Inflammatory macrophage (primary cell): ENCODE measurements at places on chromosomes 2 and 18.

GRCh38 chr2:114068438-114068837 is 178.5 kb downstream of the ACTR3 start:
- DNase-seq, result no peak

DNA sequence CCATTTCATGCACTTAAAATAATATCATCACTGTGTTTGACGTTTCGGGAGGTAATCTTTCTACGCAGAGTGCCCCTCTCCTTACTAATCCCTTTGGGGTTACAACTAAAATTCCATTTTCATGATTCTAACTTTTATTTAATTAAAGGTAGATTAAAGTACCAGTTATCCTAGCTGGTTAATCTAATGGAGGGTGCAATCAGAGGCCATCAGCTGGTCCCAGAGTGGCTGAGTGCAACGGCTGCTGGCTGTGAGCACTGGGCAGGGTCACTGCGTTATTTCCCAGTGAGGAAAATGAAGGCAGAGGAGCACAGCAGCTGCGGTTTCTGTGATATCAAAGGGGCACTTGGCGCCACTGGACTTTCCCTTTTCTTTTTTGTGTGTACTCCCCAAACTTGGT is 12.1 kb downstream of the SCYGR4 start:
- DNase-seq, result no peak

DNA sequence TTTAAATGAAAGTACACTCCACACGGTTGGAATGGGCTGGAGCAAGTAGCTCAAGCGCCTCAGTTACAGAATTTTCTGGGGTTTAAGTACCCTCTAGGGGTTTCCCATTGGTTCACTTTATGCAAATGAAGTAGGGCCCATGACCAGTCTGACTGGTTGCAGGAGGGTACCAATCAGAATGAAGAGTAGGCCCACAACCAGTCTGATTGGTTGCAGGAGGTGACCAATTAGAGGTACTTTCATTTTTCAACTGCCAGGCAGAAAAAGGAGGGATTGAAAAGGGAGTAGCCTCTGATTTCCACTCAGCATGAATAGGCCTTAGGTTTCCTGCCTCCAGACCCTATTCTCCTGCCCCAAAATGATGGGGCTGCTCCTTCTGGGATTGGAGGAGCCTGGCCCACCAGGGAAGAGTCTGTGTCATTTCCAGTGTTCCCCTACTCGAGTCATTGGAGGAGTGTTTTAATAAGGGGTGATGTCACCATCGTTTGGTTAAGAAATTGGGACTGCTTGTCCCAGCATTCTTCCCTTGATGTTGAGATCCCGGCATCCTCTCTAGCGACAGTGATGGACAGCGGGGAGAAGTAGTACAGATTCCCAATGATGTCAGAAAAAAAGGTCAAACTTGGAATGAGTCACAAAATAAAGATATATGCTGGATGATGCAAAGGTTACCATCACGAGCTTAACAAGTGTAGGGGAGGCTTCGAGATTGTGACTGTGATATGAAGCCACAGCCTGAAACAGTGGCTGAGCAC is 210.4 kb downstream of the SH3BP4 start:
- DNase-seq, result no peak

DNA sequence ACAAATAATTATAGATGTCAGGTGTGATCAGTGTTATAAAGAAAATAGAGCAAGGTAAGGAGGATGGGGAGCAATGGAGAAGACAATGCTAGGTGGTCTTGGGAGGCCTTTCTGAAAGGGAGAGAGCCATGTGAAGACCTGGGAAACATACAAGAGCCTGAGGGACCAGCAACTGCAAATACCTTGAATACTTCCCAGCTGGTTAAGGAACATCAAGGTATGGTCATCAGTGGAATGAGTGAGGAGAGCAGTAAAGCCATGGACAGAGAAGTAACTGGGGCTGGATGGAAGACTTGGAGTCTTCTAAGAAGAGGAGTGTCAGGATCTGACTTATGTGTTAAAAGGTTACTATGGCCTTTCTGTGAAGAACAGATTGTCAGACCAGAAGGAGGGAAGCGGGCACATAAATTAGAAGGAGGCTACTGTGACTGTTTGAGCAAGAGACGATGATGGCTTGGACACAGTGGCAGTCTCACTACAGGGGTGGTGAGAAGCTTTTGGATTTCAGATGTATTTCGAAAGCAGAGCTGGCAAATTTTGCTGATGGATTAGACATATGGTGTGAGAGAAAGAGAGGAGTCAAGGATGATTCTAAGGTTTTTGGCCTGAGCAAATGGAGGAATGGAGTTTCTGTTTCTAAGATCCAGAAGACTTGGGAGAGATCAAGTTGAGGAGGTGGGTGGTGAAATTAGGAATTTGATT is 22.8 kb upstream of the EXOC6B start:
- DNase-seq, result no peak

DNA sequence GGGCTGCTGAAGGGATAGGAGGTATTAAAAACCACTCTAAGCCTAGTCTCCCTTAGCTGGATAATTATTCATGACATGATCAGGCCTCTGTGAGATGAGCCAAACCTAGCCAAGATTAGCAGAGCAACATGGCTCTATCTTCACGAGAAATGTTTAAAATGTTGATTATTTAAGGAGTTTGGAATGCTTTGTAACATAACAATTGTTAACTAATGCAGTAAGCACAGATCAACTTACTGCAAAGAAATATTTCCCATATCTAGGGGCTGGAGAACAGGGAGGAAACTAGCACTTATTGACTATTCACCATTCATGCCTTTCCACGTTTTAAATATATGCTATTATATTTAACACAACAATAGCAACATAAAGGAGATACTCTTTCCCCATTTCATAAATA is 833.7 kb upstream of the CHAC2 start:
- DNase-seq, result no peak

GRCh38 chr2:45014016-45014702 is 4.9 kb upstream of the SIX2 start:
- DNase-seq, result peak; percentile 33

DNA sequence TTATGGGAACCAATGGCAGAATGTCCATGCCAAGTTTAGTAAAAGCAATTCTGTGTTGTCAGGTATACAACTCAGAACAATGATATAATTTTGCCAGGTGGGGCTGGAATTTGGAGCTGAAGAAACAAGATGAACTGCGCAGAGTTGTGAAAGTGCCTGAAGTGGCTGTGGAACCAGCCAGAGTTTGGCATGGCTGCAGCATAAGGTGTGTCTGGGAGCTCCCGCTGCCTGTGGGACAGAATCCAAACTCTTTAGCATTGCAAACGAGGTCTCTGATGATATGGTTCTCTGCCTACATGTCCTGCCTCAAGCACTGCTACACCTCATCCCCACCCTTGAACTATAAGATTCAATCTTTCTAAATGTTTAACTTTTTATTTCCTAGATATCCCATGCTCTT is 909.7 kb downstream of the EPHA4 start:
- no peak for DNase-seq

DNA sequence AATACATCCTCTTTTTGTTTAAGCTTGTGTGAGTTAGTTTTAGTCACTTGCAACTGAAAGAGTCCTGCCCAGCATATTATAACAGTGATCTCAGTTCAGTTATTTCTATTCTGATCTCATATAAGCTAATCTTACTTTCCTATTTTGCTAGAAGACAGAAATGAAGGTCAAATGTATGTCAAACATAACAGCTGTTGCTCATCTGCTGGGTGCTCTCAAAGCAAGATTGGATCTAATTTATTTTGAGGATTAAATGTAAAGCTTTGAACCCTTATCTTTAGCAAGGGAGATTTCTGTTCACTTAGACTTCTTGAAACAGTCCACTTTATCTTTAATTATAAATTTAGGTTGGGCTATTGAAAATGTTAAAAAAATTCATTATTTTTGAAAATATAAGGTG is 31.2 kb downstream of the CRYGD start:
- DNase-seq, result no peak

DNA sequence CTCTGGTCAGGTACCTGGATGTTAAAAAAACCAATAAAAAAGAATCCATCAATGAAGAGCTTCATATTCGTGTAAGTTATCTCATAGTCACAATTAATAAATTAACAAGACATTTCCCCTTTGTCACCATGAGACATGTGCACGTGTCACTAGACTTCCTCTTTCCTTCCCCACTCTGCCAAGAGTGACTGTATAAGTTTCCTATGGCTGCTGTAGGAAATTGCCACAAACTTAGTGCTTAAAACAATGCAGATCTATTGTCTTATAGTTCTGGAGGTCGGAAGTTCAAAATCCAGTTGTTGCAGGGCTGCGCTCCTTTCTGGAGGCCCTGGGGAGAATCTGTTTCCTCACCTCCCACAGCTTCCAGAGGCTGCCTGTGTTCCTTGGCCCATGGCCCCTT is 35.8 kb downstream of the SLC9A4 start:
- peak; percentile 58 for DNase-seq

DNA sequence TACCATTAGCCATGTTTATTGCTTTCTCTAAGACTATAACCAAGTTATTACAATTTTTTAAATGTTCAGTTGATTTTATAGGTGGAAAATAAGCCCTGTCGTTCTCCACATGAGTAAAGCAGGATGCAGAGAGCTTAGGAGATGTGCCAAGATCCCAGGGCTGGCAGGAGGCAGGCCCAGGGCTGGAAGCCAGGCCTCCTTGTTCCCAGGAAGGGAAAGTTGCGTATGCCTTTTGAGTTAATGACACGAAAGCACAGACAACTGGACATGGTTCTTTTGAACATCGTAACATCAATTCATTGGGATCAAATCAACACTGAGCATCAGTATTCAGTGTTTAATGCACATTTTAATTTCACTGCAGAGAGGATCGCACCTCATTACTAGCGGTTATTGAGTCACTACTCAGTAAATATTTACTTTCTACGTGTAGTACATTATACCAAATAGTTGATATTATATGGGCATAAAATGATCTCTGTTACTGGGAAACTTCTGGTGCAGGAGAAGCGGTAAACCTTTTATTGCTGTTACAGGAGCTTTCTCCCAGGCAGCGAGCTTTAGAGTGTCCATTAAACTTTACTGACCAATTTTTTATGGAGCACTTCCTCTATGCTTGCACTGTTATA is 60.0 kb downstream of the RNF144A start:
- no peak for DNase-seq

DNA sequence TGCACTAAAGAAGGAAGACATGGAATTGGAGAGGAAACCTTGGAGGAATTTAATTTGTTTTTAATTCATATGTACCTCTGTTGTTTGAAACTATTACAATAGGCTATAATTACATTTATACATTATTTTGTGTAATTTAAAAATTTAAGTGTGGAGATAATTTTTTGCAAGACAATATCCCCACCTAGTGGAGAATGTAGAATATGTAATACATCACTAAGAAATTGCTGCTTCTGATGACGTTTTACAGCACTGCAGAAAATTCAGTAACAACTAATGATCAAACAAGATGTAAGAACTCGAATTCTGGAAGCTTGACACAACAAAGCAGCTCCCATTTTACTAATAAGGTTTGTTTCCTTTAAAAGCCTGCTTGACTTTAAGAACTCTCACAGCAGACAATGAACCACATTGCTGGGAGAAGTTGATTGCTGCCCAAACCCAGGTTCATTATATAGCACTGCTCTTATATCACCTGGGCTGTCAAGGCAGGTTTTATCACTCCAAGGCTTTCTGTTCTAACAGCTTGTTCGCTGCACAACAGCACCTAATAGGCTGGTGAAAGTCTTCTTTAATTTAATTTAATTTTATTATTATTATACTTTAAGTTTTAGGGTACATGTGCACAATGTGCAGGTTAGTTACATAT is 53.4 kb downstream of the THADA start:
- DNase-seq, result no peak

DNA sequence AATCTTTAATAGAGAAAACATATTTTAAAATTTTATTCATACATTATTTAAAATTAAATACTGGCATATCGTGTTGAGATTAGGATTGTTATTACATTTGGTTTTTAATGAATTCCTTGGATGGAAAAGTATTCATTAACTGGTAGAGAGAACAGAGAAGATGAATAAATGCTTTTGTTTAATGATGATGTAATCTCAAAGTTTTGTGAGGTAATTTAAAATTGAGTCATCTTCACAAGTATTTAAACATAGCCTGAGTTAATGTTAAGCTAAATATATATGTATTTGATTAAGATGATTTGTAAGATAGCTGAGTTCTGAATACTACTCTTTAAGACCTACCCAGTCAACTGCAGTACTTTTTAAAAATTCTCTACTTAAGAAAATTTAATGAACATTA is 713.4 kb upstream of the VRK2 start:
- no peak for DNase-seq

GRCh38 chr2:20094142-20094755 is 42.8 kb upstream of the LAPTM4A start:
- peak; percentile 8 for DNase-seq

- no peak for DNase-seq
Measured at GRCh38 chr2:120219766-120220165, 3.4 kb downstream of the TMEM185B start.

DNA sequence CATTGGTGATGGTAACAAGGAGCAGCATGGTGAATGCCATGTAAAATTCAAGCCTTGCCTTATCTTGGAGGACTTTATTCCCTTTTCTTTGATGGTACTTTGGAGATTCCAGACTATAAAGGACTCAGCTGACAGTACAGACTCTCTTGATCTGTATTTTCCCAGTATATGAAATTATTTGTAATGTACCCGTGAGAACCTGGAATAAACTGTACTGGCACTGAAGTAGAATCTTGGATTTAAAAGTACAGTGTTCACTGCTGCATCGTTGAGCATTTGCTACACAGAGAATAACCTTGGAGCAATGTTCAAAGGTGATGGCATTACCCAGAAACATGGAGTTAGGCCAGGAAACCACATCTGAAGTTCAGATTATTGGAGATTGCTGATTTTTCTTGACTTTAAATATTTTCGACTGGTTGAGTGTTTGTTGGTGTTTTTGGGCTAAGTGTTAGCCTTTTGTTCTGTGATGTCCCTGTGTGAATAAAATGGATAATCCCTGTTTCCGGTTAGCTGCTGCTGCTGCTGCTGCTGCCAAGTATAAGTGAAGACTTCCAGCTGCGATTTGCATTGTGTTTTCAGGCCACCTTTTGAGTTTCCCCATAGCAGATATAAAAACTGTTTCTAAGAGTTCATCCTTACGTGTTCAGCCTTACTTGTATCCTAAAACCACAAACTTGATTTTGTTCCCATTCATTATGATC is 122.0 kb downstream of the SPTBN1 start:
- no peak for DNase-seq

- no peak for DNase-seq
Measured at GRCh38 chr2:164386231-164386630, 235.1 kb downstream of the GRB14 start.

DNA sequence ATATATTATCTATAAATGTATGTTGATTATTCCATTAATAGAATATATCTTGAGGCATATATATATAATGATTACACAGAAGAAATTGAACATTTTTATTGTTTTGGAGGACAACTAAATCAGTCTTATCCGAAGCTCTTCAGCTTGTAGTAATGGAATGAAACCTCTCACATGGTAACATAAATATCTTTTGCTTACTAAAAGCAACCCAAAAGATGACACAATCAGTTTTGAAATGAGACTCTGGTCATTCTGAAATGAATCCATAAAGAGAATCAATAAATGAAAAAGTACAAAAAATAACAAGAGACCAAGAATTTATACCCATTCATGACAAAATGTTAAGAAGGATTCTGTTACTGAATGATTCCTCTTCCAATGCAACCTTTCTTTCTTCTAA is 110.2 kb downstream of the FIGN start:
- DNase-seq, result no peak
